Nephron progenitor cell (in vitro differentiated cells): ENCODE measurements at places on chromosomes 1 and 21.

- no peak for DNase-seq
These were observed 14.7 kb downstream of the DOP1B start for GRCh38 chr21:36171336-36171735.

DNA sequence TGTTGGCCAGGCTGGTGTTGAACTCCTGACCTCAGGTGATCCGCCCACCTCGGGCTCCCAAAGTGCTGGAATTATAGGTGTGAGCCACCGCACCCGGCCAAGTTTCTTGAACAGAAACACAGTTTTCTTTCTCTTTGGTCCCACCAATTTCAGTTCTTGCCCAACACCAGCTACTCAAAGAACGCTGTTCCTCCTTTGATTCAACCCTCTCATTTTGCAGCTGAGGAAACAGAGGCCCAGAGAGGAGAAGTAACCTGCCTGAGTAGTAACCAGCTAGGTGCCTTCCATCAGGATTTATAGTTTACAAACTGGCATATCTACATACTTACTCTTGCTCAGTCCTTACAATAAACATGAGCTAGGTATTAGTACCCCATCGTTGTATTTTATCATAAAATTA, 119.9 kb downstream of the SYF2 start:
- no peak for DNase-seq

DNA sequence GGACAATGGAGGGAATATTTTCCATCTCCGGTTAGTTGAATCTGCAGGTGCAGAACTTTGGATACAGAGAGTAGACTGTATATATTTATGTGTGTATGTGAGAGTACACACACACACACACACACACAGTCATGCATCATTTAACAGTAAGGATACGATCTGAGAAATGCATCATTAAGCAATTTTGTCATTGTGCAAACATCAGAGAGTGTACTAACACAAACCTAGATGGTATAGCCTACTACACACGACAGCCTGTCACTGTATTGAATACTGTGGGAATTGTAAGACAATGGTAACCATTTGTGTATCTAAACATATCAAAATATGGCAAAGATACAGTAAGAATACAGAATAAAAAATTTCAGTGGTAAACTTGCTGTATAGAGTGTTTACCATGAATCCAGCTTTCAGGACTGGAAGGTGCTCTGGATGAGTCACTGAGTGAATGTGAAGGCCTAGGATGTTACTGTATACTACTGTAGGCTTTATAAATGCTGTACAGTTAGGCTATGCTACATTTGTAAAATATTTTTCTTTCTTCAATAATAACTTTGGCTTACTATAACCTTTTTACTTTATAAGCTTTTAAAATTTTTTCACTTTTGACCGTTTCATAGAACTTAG, 138.5 kb downstream of the ZZZ3 start:
- DNase-seq = no peak

GRCh38 chr1:51019811-51020210, 49.8 kb downstream of the CDKN2C start:
- DNase-seq = no peak

GRCh38 chr1:157653494-157653873, 47.1 kb downstream of the FCRL3 start:
- no peak for DNase-seq

GRCh38 chr1:162541619-162542141, 19.8 kb upstream of the UAP1 start:
- DNase-seq = no peak

- DNase-seq = no peak
These were observed 20.1 kb downstream of the AGT start for GRCh38 chr1:230693777-230694176.

GRCh38 chr1:157566484-157567300, 14.4 kb upstream of the FCRL5 start:
- DNase-seq = no peak

- no peak for DNase-seq
These were observed 9.8 kb upstream of the PHTF1 start for GRCh38 chr1:113768916-113769600.

DNA sequence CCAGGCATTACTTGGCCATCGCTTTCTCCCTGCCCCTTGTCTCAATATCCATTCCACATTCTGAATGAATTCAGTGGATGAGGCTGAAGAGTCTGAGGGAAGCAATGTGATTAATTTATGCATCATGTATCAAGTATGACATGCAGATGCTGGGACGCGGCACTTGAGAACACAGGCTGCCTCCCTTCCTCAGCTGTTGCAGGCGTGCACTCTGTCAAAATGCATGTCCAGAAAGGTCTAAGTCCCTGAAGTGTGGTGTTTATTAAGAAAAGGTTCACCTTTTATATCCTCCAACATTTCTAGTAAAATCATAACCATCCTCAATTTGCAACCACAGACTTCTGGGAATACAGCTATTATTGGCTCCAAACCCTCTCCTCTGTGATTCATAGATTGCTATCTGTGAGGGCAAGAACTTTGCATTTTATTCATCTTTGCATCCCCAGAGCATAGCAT, 22.6 kb upstream of the RAB3GAP2 start:
- no peak for DNase-seq

DNA sequence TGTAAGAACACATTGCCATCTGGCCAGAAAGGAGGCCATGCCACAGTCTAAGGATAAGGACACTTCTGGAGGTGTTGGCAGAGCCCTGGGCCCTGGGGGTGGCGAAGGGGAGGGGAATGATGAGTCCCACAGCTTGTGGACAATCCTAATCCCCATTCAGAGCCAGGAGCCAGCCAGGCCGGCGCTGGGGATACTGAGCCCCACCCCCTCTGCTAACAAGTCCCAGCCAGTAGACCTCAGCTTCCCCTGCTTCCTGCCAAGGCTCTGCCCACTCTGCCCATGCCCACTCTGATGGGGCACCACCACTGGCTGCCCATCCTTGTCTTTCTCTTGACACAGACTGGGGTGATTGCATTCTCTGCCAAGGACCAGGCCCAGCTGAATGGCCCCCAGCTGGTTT, 71.9 kb downstream of the NAV1 start:
- DNase-seq = no peak

DNA sequence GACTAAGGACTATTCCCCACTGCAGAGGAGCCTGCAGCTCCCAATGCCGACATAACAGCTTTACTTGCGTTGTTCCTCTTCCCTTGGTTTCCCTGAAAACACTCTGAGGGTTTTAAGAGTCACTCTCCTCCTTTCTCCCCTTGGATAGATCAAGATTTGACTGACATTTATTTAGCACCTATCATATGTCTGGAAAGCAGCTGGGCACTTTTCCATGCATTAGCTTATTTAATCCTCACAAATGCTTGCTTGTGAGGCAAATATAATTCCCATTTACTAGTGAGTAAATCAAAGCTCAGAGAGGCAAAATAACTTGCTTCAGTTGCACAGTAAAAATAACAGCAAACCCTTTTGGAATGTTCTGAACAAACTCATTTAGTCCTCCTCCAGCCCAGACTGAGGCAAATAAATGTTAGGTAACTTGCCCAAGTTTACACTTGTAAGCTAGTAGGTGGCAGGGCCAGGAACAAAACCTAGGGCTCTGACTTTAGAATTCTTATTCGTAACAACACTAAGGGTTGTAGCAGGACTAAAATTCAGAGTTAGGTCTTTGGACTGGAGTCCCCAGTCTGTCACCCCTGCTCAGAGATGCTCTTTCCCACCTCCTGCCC, 81.4 kb downstream of the KCND3 start:
- no peak for DNase-seq

DNA sequence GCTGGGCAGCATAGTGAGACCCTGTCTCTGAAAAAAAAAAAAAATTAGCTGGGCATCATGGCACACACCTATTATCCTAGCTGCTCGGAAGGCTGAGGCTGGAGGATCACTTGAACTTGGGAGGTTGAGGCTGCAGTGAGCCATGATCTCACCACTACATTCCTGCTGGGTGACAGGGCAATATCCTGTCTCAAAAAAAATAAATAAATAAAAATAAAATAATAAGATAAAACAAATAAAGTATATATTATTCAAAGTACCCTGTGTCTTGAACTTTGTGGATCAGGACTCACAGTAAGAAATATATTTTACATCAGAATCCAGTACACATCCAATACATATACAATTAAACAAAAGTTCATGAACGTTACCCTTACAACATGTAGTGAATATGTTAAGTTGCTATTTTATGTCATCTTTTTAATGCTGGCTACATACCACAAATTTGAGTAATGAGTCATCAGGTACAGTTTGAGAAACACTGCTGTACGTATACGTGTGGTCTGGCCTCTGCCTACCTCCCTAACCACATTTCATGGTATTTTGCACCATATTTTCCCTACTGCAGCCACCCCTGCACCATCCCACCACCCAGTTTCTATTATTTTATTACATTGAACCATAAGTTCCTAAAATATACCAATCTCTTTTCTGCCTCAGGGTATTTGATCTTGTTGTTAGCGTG, 4.4 kb downstream of the NME7 start:
- no peak for DNase-seq

GRCh38 chr1:60972841-60973364, 109.5 kb upstream of the NFIA start:
- no peak for DNase-seq

- DNase-seq = no peak
These were observed 805 bp downstream of the ATG4C start for GRCh38 chr1:62784509-62785365.
